Kidney capillary endothelial cell (primary cell): ENCODE measurements at places on chromosomes 7 and 10.

DNA sequence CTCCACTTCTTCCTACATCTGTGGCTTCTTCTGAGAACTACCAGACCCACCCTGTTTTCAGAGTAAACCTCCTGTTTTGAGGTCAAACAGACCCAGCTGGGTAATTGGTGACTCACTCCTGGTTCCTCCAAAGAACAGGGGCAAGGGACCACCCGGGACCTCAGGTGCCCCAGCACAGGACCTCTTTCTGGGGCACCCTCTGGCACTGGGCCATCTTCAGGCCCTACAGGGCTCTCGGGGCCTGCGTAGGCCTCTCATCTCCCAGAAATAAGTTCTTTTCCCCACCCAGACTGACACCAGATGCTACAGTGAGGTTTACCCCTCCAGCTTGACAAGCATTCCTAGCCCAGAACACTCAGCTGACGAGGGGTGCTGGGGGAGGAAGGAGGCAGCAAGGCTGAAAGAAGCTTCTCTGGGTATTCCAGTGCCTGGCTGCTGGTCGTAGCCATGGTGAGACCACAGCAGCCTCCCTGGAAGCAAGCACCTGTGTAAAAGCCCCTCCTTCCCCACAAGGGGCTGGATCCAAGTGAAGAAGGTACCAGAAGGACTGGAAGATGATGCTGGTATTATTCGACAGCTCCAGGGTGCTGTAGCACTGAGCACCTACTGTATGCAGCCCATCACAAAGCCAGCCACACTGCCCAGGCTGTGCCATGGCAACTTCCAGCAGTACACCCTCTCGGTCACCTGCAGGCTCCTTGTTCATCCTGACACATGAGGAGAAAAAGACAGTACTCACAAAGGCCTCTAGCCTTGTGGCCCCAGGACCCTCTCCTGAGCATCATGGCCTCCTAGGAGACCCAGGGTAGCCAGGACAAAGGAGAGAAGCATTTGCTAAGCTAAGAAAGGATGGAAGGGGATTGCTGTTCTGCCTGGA lies 47.4 kb downstream of the ALOX5 start:
- no peak for DNase-seq

DNA sequence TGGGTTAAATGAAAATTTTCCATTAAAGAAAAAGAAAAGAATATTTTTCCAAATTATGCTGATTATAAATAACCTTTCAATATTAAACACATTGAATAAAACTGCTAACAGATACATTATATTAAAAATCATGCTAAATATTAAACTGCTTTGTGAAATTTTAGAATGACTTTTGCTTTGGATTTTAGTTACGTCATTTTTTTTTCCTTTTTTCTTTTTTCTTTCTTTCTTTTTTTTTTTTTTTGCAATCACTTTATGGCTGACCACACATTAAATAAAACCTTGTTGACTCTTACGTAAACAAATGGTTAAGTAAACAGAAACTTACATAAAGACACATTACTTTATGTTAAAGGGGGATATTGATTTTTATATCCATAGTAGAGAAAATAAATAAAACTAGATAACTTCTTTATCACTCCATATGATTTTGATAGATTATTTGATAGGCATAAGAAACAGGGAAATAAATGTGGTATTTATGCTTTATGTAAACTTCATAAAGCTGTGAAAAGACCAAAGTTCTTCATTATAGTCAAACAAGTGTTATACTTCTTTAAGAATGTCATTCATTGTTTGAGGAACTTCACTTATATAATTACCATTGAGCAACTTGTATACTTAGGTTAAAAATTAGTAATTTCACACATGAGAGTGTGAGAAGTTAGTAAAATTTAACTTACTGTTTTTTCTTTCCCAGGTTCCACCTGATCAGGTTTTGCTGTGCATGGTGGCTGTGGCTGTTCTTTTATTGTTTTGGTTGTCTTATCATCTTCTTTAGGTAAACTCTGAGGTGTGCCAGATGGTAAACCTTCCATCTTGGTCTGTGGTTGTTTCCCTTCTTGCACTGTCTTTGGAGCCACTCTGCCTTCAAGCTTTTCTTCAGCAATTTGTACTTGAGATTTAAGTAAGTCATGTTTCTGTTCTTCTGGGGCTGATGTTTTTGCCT lies 197.3 kb downstream of the PCLO start:
- no peak for DNase-seq

DNA sequence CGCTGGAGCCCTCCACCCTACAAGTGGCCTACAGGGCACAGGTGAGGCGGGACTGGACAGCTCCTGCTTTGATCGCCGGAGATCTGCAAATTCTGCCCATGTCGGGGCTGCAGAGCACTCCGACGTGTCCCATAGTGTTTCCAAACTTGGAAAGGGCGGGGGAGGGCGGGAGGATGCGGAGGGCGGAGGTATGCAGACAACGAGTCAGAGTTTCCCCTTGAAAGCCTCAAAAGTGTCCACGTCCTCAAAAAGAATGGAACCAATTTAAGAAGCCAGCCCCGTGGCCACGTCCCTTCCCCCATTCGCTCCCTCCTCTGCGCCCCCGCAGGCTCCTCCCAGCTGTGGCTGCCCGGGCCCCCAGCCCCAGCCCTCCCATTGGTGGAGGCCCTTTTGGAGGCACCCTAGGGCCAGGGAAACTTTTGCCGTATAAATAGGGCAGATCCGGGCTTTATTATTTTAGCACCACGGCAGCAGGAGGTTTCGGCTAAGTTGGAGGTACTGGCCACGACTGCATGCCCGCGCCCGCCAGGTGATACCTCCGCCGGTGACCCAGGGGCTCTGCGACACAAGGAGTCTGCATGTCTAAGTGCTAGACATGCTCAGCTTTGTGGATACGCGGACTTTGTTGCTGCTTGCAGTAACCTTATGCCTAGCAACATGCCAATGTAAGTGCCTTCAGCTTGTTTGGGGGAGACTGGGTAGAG lies at the start of gene COL1A2:
Gene COL1A2, plus strand, starts transcription at position 459 of the 704 bp plus-strand sequence. Its CDS starts 137 bp downstream, at position 596.
- DNase-seq, result no peak

- no peak for DNase-seq
Observed at GRCh38 chr10:99172950-99173349, 62.7 kb downstream of the HPSE2 start.

- no peak for DNase-seq
Observed at GRCh38 chr10:104688251-104689042, 47.4 kb downstream of the SORCS3 start.

GRCh38 chr10:45204954-45205775 lies 110.2 kb downstream of the OR13A1 start:
- no peak for DNase-seq

DNA sequence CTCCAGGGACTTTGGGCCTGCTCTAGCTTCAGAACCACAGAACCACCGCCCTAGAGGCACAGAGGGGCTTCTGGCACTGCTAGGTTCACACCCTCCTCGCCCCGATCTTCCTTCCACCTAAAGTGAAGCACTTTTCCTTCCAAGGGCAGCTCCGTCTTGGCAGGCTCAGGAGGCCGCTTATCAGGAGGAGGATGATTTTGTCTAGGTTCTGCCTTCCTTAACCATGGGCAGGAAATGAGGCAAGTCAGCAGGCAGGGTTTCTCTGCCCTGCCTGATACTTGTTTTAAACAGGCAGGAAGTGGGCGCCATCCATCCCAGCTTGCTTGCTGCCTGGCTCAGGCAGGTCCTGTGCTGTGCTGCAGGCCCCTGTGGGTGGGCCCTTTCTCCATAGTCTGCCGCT lies 8.3 kb upstream of the ATP6V0E2 start:
- DNase-seq, result peak; percentile 49

- no peak for DNase-seq
Observed at GRCh38 chr10:51894771-51895578, 195.6 kb upstream of the CSTF2T start.

- DNase-seq, result no peak
Observed at GRCh38 chr10:63155388-63156020, 22.4 kb downstream of the NRBF2 start.

GRCh38 chr7:33998476-33998875 lies 93.1 kb downstream of the BMPER start:
- DNase-seq, result no peak

- peak; percentile 57 for DNase-seq
Observed at GRCh38 chr10:89122433-89123051, 84.6 kb downstream of the CH25H start.

- no peak for DNase-seq
Observed at GRCh38 chr10:72069751-72070526, 18.4 kb downstream of the SPOCK2 start.

DNA sequence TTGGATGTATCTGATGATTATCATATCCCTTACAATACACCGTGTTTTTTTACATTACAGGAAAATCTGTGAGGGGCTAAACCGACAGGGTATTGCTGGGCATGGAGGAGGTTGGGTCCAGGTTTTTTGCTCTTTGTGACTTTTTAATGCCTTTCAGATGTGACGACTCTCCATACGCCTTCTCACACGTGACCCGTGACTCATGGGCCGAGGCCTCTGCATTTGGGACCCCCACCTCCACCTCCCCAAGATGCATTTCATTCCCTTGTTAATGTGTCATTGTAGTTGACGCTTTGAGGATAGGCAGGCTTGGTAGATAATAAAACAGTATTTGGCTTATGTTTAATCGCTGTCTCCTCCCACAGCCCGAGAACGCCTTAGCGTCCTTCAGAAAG lies 95.3 kb downstream of the CUX1 start:
- DNase-seq, result no peak

GRCh38 chr7:462173-463103 lies 57.2 kb downstream of the PDGFA start:
- no peak for DNase-seq

DNA sequence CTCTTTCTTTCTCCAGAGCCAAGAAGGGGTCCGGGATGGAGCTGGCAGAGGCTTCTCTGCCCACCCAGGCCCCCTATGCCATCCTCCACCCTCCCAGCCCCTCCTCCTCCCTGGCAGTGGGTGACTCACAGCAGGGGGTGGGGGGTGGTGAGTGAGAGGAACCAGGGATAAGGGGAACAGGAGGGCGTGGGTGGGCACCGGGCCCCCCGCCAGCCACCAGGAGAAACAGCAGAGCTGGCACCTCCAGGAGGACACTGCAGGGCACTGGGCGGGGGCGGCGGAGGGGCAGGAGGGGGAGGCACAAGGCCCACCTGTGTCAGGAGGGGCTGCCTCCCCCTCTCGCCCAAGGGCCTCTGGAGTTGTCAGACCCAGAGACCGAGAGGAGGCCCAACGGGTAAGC lies 56.0 kb downstream of the CAMK2B start:
- no peak for DNase-seq

DNA sequence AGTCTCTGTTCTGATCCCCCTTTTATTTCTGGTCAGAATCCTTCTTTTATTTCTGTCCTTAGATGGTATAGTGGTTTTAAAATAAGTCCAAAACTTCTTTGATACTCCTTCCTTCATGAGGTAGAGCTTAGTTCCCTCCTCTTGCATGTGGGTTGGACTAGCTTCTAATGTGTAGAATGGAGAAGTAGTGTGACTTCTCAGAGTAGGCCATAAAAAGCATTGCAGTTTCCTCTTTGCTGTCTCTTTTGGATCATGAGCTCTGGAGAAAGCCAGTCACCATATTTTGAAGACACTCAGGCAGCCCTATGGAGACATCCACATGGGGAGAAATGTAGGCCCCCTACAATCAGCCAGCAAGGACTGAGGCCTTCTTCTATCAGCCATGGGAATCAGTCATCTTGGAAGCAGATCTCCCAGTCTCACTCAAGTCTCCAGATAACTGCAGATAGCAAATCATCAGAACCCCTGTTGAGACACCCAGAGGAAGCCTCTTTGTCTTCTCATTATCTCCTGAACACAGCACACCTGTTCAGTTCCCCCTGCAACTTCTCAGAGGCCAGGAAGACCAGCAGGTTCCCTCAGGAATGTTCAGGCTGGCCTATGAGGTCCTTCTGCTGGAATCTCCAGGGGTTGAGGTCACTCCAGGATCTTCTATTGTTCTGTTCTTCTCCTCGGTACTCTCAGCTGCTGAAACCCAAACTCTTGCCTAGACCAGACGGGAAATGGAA lies 511.9 kb upstream of the ZMIZ1 start:
- no peak for DNase-seq

DNA sequence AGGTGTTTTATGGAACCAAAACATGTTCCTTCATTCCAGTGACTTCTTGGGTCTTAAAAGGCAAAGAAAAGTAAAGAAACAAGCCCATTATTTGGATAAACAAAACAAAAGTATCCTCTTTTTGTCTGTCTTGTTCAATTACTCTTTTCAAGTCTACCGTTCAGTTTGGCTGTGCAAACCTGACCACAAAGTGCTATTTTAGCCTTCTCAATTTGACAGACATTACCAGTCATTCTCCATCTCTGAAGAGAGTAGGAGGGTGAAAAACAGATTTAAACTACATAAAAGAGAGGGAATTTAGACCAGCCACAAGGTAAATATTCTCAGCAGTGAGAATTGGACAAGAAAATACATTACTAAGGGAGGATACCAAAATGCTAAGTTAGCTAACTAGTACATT lies 145.2 kb downstream of the GRM3 start:
- DNase-seq, result no peak

- no peak for DNase-seq
Observed at GRCh38 chr7:53191191-53191695, 155.8 kb downstream of the POM121L12 start.

GRCh38 chr10:28375399-28376354 lies 72.8 kb upstream of the MPP7 start:
- DNase-seq, result no peak

GRCh38 chr7:1697499-1698125 lies 27.5 kb downstream of the ELFN1 start:
- DNase-seq, result no peak

DNA sequence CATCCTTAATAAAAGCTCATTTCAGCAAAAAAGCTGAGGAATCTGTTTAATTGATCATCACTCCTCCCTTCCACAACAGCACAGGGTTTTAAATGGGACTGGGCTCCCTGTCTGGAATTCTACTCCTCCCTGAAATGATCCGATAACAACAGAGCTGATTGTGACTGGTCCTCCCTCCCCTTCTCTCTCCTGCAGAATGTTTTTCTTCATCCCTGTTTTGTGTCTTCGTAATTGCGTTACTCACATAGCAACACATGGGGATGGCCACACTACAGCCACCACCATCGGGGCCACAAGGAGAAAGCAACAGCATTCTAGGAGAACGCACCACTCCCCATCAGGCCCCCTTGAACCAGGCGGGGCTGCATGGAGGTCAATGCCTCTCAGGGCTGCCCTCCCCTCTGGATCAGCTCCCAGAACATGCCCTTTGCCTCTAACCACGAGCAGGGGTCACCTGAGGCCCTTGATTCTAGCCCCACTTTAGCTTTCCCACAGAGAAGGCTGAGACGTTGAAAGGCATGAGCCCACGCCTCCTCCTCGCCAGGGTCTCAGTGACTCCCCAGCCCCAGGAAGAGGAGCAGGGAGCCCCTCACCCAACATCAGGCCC lies 152.6 kb downstream of the PLXNA4 start:
- DNase-seq, result no peak
